ENCODE measurements at places on chromosomes 4 and X. TPM values are rescaled to one million over a fixed set of nuclear protein-coding genes. Genes with fewer than 3 reads are reported as not detected.
A peak's percentile ranks its signal among the peaks of the same experiment; 100 is the strongest.

DNA sequence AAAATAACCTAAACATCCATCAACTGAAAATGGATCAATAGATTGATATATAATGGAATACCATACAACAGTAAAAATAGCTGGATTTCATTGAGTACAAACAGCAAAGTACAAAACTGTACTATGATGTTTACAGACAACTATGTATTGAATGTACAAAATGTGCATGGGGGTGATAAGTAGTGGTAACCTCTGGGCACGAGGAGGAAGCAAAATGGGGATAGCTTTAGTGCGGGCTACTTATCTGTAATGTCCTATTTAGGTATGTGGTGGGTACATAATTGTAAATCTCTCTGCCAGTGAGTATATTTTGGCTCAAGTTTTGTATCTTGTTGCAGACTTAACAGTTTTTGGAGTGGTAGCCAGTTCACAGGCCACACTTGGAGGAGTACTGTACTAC, 123.6 kb downstream of the STAG2 start:
- no peaks in the 10 kb centered on the region for H3K4me1 ChIP-seq
- DNase-seq: no peak
- H3K36me3 ChIP-seq: no peaks in the 10 kb centered on the region
- H3K27ac ChIP-seq: no peak overlapping the region
- H3K4me3 ChIP-seq: no peak overlapping the region

Gene CHRNA9
- polyA plus RNA-seq: not detected

Gene AMER1
- polyA plus RNA-seq: 0.04 TPM

- peaks cover 8% of the 10 kb centered on the region for H3K27me3 ChIP-seq
- no peaks in the 10 kb centered on the region for H3K4me1 ChIP-seq
- no peaks in the 10 kb centered on the region for H3K36me3 ChIP-seq
- no peak for DNase-seq
- no peak overlapping the region for H3K4me3 ChIP-seq
These were observed 115.1 kb upstream of the SFRP2 start for GRCh38 chr4:153904011-153904410.

DNA sequence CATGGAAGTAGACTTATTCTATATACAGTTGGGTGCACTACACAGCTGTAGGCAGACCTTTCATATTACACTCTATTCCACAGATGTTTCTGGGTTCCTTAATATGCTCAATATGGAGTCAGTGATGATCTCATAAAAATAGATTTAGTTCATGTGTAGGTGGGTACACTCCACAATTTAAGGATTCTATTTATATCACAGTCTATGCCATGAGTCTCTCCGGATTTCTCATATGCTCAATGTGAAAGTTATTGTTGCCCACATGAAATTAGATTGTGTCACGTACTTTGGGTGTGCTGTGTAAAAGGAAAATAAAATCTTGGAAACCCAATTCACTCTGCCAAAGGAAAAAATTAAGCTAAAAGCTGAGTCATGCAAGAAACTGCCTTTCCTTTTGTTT, 32.5 kb upstream of the TASL start:
- DNase-seq: no peak
- H3K27me3 ChIP-seq: no peaks in the 10 kb centered on the region
- no peak overlapping the region for H3K4me3 ChIP-seq
- no peaks in the 10 kb centered on the region for H3K4me1 ChIP-seq
- no peak overlapping the region for H3K27ac ChIP-seq

Gene TKTL1
- polyA plus RNA-seq: 0.38 TPM

Gene ZCCHC12
- polyA plus RNA-seq: 0.20 TPM

Gene GUCY1A1
- polyA plus RNA-seq: 2.7 TPM

Gene CLCN4
- 30.3 TPM for polyA plus RNA-seq

GRCh38 chr4:39050590-39050989, 11.4 kb upstream of the KLHL5 start:
- H3K36me3 ChIP-seq: no peaks in the 10 kb centered on the region
- peaks cover 45% of the 10 kb centered on the region for H3K4me1 ChIP-seq
- no peak overlapping the region for H3K4me3 ChIP-seq
- DNase-seq: no peak
- H3K27ac ChIP-seq: no peak overlapping the region

GRCh38 chr4:168293386-168293975, 25.1 kb downstream of the DDX60 start:
- H3K27me3 ChIP-seq: no peaks in the 10 kb centered on the region
- no peak overlapping the region for H3K27ac ChIP-seq
- peaks cover 40% of the 10 kb centered on the region for H3K36me3 ChIP-seq
- peaks cover 3% of the 10 kb centered on the region for H3K4me1 ChIP-seq
- H3K4me3 ChIP-seq: no peak overlapping the region

Gene ETDA
- not detected for polyA plus RNA-seq

GRCh38 chrX:29172880-29173279, 585.6 kb downstream of the IL1RAPL1 start:
- H3K36me3 ChIP-seq: no peaks in the 10 kb centered on the region
- no peaks in the 10 kb centered on the region for H3K4me1 ChIP-seq

GRCh38 chr4:105280338-105281123, 133.9 kb downstream of the TET2 start:
- peaks cover 10% of the 10 kb centered on the region for H3K36me3 ChIP-seq
- peak overlapping the region; percentile 57 for H3K4me3 ChIP-seq
- H3K27ac ChIP-seq: no peak overlapping the region
- H3K4me1 ChIP-seq: no peaks in the 10 kb centered on the region

DNA sequence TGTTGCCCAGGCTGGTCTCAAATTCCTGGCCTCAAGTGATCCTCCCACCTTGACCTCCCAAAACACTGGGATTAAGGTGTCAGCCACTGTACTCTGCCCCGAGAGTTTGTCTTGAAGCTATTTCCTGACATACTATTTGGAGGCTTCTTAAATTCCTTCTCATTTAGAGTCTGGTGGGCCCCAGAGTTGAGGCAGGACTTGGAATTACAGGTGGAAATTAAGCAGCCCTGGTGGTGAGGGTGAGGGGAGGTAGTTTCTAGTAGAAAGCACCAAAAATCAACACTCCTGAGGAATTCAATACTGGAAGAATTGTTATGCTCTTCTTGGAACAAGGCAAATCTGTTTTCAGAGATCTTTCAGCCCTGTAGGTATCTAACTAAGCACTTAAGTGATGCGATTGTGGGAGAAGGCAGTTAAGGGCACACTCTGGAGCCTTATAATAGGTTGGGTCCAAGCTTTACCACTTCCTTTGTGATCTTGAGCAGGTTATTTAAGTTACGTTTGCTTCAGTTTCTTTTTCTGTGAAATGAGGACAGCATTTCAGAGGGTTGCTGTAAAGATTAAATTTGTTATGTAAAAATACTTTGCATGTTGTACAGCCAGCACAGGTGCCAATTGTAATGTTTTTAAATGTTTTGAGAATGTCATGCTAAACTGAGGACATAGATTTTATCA, 200.7 kb downstream of the SOWAHB start:
- H3K27me3 ChIP-seq: peaks cover 37% of the 10 kb centered on the region
- no peaks in the 10 kb centered on the region for H3K36me3 ChIP-seq
- H3K4me1 ChIP-seq: no peaks in the 10 kb centered on the region
- DNase-seq: no peak
- H3K27ac ChIP-seq: no peak overlapping the region

GRCh38 chr4:155353923-155354540, 22.7 kb downstream of the MAP9 start:
- H3K36me3 ChIP-seq: peaks cover 34% of the 10 kb centered on the region
- no peak overlapping the region for H3K27ac ChIP-seq
- no peak for DNase-seq

DNA sequence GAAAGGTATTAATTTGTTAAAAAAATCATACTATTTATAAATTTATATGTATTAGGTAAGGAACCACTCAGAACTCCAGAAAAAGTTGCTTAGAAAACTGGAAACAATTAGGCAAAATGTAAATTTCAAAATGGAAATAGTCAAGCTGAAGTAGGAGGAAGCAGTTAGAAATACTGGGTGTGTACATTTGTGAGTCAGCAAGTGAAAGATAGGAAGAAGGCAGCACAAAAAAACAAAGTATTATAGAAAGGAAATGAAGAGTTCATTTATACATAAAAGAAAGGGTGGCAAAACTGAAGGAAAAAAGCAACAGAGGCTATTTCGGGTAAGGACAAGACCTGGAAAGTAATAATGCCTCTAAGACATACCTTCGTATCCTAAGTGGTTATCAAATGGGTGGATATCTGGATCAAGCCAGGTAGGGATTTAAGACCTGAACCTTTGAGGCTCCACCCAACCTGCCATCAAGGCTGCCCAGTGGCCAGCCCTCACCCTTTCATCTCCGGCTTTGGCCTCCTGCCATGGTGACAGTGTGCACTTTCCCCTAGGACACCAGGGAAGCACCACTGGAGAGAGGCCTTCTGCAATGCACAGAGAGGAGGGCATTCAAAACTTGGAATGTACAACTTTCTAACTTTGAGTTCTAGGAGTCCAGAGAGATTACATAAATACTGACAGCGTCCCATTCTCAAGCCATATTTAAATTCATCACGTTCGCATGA, at the start of gene LRRC66:
Gene LRRC66 (minus strand): TSS at position 428 of the 722 bp plus-strand sequence. CDS start 2,750 bp downstream, outside the sequence.
- no peak within 1 kb of the TSS for H3K4me3 ChIP-seq
- no peaks in the 10 kb centered on the region for H3K4me1 ChIP-seq
- H3K27me3 ChIP-seq: no peaks in the 10 kb centered on the region
- no peak for DNase-seq

Gene PNCK
- not detected for polyA plus RNA-seq

Gene SPANXD
- not detected for polyA plus RNA-seq

Gene ETDB
- polyA plus RNA-seq: not detected

Gene EFHC2
- not detected for polyA plus RNA-seq

Gene C1QTNF7
- polyA plus RNA-seq: not detected

DNA sequence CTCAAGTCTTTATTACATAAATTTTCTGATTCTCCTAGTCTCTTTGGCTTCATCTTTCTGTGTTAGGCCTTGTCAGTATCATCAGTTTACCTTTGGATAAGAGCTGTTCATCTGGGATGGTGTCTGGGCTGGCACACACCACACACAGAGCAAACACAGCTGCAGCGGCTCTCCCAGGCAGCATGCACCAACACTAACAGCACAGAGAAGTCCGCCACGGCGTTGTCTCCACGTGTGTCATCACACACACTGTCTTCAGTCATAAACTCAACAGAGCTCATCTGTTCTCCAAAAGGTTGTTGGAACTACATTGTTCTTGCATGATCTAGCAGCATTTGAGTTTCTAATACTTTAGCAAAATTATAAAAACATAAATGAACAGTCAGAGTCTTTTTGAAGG, 851.9 kb upstream of the FRG1 start:
- no peaks in the 10 kb centered on the region for H3K4me1 ChIP-seq
- H3K27ac ChIP-seq: no peak overlapping the region
- no peak overlapping the region for H3K4me3 ChIP-seq
- no peaks in the 10 kb centered on the region for H3K36me3 ChIP-seq
- no peak for DNase-seq
- no peaks in the 10 kb centered on the region for H3K27me3 ChIP-seq

- H3K36me3 ChIP-seq: no peaks in the 10 kb centered on the region
- no peak overlapping the region for H3K4me3 ChIP-seq
- no peaks in the 10 kb centered on the region for H3K4me1 ChIP-seq
- DNase-seq: no peak
- H3K27ac ChIP-seq: no peak overlapping the region
These were observed 32.4 kb upstream of the CYP4V2 start for GRCh38 chr4:186158966-186159365.

DNA sequence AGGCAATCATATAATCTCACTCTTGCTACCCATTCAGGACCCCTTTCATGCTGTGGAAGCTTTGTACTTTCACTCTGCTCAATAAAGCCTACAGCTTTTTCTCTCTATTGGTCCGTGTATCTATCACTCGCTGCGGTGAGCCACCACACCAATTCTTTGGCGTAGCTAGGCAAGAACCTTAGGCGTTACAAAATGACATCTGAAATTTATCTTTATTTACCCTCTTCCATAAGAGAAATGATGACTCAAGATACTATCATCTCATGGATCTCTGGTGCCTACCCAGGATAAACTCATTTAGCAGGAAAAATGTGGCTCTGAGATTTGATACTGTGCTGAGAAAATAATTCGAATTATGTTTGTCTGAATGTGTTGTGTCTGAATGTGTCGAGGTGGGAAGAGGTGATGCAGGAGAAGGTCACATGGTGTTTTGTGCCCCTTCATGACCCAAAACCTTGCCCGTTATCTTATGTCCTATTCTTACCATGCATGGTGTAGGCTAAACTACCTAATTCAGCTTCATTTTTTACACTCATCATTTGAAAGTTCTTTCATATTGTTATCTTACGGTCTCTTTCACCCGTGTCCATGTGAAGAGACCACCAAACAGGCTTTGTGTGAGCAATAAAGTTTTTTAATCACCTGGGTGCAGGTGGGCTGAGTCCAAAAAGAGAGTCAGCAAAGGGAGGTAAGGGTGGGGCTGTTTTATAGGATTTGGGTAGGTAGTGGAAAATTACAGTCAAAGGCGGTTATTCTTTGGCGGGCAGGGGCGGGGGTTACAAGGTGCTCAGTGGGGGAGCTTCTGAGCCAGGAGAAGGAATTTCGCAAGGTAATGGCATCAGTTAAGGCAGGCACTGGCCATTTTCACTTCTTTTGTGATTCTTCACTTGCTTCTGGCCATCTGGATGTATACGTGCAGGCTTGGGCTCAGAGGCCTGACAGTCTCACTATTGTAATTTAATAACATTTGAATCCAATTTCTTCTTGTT, 41.6 kb upstream of the GIMD1 start:
- H3K27ac ChIP-seq: no peak overlapping the region
- H3K27me3 ChIP-seq: no peaks in the 10 kb centered on the region
- H3K4me3 ChIP-seq: no peak overlapping the region
- no peak for DNase-seq

DNA sequence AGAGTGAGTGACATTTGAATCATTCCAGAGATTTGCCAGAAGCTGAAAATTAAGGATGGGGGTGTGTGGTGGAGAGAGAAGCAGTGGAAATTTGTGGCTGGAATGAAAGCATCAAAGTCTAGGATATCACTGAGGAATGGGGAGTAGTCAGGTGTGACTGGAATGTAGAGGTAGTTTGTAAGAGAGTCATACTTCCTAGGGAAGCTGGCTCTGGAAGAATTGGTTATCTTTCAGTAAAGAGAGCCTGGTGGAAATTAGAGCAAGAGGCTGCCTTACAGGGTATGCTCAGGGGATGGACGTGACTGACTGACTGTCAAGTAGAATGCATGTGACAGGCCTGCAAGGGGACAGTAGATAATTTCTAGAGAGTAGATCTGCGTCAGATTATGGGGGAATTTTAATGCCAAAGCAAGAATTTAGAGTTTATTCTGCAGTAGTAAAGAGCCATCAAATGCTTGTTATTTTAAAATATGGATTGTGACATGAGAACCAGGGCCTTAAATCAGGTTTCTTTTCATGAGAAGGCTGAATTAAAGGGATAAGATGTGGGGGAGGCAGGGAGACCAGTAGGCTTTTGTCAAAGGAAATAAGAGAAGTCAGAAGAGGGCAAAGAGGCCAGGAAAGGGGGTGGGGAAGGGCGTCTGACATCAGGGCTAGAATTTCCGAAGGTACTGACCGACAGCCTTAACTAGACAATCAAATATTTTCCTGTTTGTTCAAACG, 109.9 kb downstream of the AFF1 start:
- DNase-seq: no peak
- H3K4me1 ChIP-seq: peaks cover 39% of the 10 kb centered on the region
- H3K36me3 ChIP-seq: no peaks in the 10 kb centered on the region
- no peak overlapping the region for H3K4me3 ChIP-seq

GRCh38 chrX:122504026-122504425, 680.1 kb upstream of the GRIA3 start:
- no peak overlapping the region for H3K27ac ChIP-seq
- no peaks in the 10 kb centered on the region for H3K27me3 ChIP-seq
- no peaks in the 10 kb centered on the region for H3K4me1 ChIP-seq
- DNase-seq: no peak
- no peaks in the 10 kb centered on the region for H3K36me3 ChIP-seq

Gene SPP1
- not detected for polyA plus RNA-seq
